ENCODE measurements at places on chromosomes 2 and 18.

DNA sequence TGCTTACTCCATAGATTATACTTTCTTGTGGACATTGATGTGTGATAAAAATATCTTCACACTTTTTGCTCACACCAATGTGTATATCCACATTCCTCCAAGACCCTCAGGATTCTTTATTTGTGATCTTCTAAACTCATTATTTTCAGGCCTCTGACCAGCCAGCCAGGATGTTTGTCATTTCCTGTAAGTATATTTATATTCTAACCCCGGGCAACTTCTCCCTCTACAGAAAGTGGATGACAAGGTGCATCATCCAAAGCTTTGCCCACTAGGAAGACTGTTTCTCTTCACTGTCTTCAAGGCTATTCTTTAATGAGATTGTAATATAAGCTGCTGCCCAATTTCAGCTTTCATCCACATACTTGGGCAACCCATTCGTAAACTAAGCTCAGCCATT is 3.6 kb upstream of the CWC22 start:
- H3K36me3 ChIP-seq: peaks cover 3% of the 10 kb centered on the region
- no peak overlapping the region for H3K4me3 ChIP-seq
- peaks cover 14% of the 10 kb centered on the region for H3K4me1 ChIP-seq
- H3K27ac ChIP-seq: no peak overlapping the region
- DNase-seq: no peak
- no peaks in the 10 kb centered on the region for H3K27me3 ChIP-seq

GRCh38 chr18:45236676-45237075 is 378.6 kb upstream of the SLC14A2 start:
- H3K27me3 ChIP-seq: peaks cover 6% of the 10 kb centered on the region
- H3K4me1 ChIP-seq: no peaks in the 10 kb centered on the region
- H3K36me3 ChIP-seq: no peaks in the 10 kb centered on the region
- no peak for DNase-seq
- H3K27ac ChIP-seq: no peak overlapping the region

GRCh38 chr2:12498704-12499103 is 218.0 kb upstream of the TRIB2 start:
- no peaks in the 10 kb centered on the region for H3K27me3 ChIP-seq
- peaks cover 2% of the 10 kb centered on the region for H3K36me3 ChIP-seq
- DNase-seq: no peak
- no peak overlapping the region for H3K27ac ChIP-seq
- H3K4me3 ChIP-seq: no peak overlapping the region

GRCh38 chr2:18903750-18904149 is 314.4 kb upstream of the NT5C1B start:
- H3K4me1 ChIP-seq: peaks cover 2% of the 10 kb centered on the region
- no peak for DNase-seq
- H3K36me3 ChIP-seq: no peaks in the 10 kb centered on the region
- H3K27me3 ChIP-seq: no peaks in the 10 kb centered on the region

- H3K27ac ChIP-seq: no peak overlapping the region
- peaks cover 15% of the 10 kb centered on the region for H3K4me1 ChIP-seq
- peaks cover 45% of the 10 kb centered on the region for H3K27me3 ChIP-seq
- peak; percentile 49 for DNase-seq
- peaks cover 1% of the 10 kb centered on the region for H3K36me3 ChIP-seq
Measured at GRCh38 chr2:74548900-74549826, 4.6 kb downstream of the LOXL3 start.

DNA sequence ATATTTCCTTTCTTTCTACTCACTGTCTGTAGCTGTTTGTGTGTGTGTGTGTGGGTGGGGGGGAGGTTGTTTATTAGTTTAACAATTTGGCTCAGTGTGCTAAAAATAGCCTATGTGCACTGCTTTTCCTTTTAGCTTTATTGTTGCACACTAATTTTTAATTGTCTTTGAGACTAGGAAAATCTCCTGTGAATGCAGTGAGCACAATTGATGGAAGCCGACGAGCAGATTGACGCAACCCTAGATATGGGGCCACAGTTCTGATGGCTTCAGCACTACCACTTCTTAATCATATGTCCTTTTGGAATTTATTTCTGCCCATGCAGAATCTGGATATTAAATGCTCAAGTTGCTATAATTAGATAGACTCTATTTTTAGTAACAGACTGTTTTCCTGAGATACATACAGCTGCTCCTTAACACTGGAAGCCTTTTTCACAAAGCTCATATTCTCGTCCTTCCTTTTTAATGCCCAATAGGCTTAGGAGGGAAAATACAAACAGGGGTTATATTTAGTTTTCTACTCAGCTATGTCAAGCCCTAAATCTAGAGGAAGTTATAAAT is 109.1 kb downstream of the IRS1 start:
- H3K27me3 ChIP-seq: peaks cover 5% of the 10 kb centered on the region
- no peaks in the 10 kb centered on the region for H3K36me3 ChIP-seq
- H3K4me1 ChIP-seq: peaks cover 9% of the 10 kb centered on the region
- no peak overlapping the region for H3K27ac ChIP-seq

DNA sequence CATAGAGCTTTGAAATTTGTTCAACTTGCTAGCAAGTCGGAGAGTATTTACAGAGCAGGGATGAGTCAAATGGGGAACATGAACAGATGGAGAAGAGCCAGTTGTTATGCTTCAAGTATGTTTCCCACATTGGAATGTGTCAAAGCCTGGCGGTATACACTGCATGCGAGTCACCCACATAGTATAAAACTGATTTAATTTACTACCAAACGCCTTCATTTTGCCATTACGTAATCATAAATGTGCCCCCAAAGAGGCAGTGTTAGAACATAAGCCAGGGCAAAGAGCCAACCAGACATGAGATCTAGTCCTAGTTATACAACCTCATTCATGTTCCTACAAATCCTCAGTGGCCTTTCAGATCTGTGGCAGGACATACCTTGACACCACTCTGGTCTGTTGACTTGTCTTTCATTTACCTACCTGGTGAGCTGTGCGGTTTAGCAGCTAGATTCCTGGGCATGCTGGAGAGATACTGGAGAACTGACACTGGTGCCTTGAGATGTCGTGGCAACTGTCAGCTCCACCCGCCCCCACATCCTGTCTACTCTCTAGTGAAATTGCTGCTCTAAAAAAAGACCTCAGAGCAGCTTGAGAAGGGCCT is 21.7 kb upstream of the NRP2 start:
- peak; percentile 44 for DNase-seq
- H3K36me3 ChIP-seq: no peaks in the 10 kb centered on the region
- H3K4me3 ChIP-seq: peak overlapping the region; percentile 13
- peak overlapping the region; percentile 31 for H3K27ac ChIP-seq

- peaks cover 7% of the 10 kb centered on the region for H3K4me1 ChIP-seq
- no peaks in the 10 kb centered on the region for H3K27me3 ChIP-seq
- DNase-seq: no peak
- no peak overlapping the region for H3K27ac ChIP-seq
Measured at GRCh38 chr18:35331367-35332087, 12.7 kb downstream of the ZNF24 start.

GRCh38 chr2:167651406-167652151 is 595.8 kb downstream of the STK39 start:
- no peaks in the 10 kb centered on the region for H3K27me3 ChIP-seq
- no peak for DNase-seq
- no peak overlapping the region for H3K4me3 ChIP-seq
- no peak overlapping the region for H3K27ac ChIP-seq
- H3K4me1 ChIP-seq: no peaks in the 10 kb centered on the region
- H3K36me3 ChIP-seq: no peaks in the 10 kb centered on the region

DNA sequence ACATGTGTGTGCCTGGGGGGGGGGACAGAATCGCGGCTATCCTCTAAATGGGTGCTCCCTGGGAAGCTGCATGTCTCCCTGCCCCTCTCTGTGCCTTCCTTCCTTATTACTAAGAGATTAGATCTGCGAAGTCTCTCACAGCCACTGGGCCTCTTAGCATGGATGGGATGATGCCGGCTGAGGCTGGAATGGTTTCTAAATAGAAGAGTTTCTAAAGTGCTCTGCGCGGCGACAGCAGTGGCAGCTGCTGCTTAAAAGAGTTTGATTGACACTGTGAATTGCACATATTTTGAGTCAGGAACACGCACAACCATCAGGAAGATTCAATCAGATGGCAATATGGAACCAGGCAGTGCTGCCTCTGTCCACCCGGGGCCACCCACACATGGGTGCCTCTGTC is 163.8 kb downstream of the CLIP4 start:
- no peak overlapping the region for H3K4me3 ChIP-seq
- peaks cover 7% of the 10 kb centered on the region for H3K27me3 ChIP-seq
- no peaks in the 10 kb centered on the region for H3K36me3 ChIP-seq
- no peak overlapping the region for H3K27ac ChIP-seq
- H3K4me1 ChIP-seq: no peaks in the 10 kb centered on the region

- no peak for DNase-seq
- H3K36me3 ChIP-seq: no peaks in the 10 kb centered on the region
- peaks cover 5% of the 10 kb centered on the region for H3K27me3 ChIP-seq
Measured at GRCh38 chr18:50432915-50433314, 58.1 kb downstream of the SKA1 start.

- peaks cover 16% of the 10 kb centered on the region for H3K27me3 ChIP-seq
- peaks cover 6% of the 10 kb centered on the region for H3K4me1 ChIP-seq
- H3K4me3 ChIP-seq: no peak overlapping the region
- no peak for DNase-seq
Measured at GRCh38 chr2:30871440-30871839, 64.2 kb upstream of the CAPN13 start.

DNA sequence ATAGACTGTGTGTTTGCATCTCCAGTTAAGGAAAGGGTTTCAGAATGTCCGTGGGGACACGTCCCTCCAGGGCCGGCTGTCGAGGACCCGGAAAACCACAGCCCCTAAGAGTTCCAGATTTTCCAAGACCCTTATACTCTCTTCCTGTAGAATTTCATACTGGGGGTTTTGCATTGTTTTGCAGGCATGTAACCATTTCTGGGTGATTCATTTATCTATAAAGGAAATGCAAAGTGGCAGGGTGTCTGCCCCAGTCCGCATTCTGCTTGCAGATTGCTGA is 8.5 kb downstream of the SP9 start:
- H3K27me3 ChIP-seq: peaks cover 59% of the 10 kb centered on the region
- DNase-seq: no peak
- H3K4me3 ChIP-seq: peak overlapping the region; percentile 42
- no peak overlapping the region for H3K27ac ChIP-seq
- peaks cover 6% of the 10 kb centered on the region for H3K36me3 ChIP-seq

DNA sequence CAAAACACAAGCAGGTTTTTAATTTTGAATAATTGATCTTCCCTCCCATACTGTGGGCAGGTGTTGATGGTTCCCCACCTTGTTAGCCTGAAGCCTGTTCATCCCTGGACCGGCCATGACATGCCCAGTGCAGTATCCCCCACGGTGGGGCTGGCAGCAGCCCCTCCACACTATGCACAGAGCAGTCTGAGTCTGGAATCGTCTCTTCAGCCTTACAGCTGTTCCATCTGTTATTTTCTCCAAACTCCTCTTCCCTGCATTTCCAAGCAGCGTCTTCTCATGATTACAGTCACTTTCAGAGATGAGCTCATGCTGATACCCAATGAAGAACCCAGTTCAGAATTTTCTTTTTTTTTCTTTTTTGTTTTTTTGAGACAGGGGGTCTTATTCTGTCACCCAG is 68.2 kb downstream of the ADI1 start:
- H3K4me1 ChIP-seq: no peaks in the 10 kb centered on the region
- H3K27me3 ChIP-seq: no peaks in the 10 kb centered on the region
- no peak for DNase-seq
- H3K36me3 ChIP-seq: peaks cover 14% of the 10 kb centered on the region

DNA sequence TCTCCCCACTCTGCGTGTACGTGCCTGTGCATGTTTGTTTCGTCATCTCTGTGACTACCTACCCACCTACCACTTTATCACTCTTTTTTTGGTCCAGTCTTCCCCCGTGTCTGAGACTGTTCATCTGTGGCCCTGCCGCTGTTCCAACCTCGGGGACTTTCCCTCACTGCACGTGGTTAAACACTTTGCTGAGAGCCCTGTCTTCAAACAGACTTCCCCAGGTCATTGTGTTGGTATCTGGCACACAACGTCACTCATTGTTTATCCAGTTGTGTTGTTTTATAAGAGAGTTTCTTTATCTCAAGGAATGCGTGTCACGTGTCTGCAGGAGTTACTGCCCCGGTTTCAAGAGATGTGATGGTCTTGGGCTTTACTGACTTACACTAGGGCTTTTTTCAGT is 262.0 kb upstream of the RASGRP3 start:
- no peaks in the 10 kb centered on the region for H3K36me3 ChIP-seq
- no peak overlapping the region for H3K4me3 ChIP-seq
- peak; percentile 7 for DNase-seq
- H3K4me1 ChIP-seq: peaks cover 9% of the 10 kb centered on the region
- peaks cover 3% of the 10 kb centered on the region for H3K27me3 ChIP-seq

GRCh38 chr2:137947728-137948336 is 16.4 kb upstream of the HNMT start:
- no peaks in the 10 kb centered on the region for H3K36me3 ChIP-seq
- peaks cover 5% of the 10 kb centered on the region for H3K27me3 ChIP-seq
- no peak overlapping the region for H3K27ac ChIP-seq
- peaks cover 13% of the 10 kb centered on the region for H3K4me1 ChIP-seq
- H3K4me3 ChIP-seq: no peak overlapping the region
- peak; percentile 34 for DNase-seq

Measured in activated naive CD8-positive, alpha-beta T cell treated with anti-CD3 and anti-CD28 coated beads, Interleukin-2, amount 50 U/mL, for 24 hours (primary cell).